ENCODE measurements at places on chromosomes 7 and 10.

- no peak for DNase-seq
Observed at GRCh38 chr7:102834466-102834865, 78.3 kb upstream of the LRRC17 start.

GRCh38 chr7:23277359-23277989 lies 21.7 kb upstream of the MALSU1 start:
- DNase-seq, result no peak

DNA sequence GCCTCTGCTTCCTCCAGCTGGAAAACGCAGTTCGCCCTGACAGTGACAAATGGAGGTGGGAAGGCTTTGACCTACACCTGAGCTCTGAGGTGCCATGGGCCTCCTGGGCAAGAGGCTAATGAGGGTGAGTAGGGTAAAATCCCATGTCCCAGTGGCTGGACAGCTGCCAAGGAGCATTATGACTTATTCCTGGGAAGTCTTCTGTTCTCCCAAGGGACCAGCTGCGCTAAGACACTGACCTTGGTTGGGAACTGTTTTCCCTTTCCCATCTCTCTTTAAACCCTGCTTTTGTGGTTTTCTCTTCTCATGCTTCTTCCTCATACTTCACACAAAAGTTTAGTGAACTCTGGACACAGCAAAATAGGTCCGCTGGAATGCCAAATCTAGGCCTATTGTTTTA lies 72.6 kb downstream of the COPG2 start:
- DNase-seq, result no peak

DNA sequence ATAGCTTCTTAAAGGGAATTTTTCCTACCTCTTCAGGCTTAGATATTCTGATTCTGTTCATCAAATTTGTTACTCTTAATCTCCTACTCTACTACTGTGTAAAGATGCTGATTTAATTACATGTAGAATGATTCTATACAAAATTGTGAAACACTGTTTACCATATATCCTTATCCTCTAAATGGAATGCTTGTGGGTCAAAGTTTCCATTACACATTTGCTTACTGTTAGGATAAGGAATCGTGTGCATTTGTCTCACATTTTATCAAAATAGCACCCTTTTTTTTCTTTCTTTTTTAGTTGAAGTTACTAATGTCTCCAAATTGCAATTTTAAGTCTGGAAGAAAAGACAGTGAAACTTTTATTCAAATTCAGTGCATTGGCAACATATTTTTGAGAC lies 65.3 kb downstream of the TFEC start:
- DNase-seq, result no peak

GRCh38 chr10:29142516-29143314 lies 146.2 kb upstream of the LYZL1 start:
- no peak for DNase-seq
